ENCODE measurements at places on chromosomes 5 and 9.

DNA sequence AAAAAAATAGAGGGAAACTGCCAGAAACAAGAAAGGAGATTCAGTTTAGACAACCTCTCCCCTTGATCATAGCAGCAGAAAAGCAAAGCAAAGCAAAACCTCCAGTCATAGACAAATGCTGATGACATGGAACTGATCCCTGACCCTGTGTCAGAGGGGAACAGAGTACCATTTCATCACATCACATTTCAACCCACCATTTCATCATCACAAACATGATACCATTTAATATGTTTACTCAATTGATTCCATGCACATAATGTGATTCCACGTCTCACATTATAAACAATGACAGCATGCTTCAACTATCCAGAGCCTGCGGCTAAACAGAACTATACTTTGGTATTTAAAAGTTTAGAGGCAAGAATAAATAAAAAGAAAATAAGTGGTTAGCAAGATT is 28.7 kb upstream of the ACOT12 start:
- DNase-seq = no peak

DNA sequence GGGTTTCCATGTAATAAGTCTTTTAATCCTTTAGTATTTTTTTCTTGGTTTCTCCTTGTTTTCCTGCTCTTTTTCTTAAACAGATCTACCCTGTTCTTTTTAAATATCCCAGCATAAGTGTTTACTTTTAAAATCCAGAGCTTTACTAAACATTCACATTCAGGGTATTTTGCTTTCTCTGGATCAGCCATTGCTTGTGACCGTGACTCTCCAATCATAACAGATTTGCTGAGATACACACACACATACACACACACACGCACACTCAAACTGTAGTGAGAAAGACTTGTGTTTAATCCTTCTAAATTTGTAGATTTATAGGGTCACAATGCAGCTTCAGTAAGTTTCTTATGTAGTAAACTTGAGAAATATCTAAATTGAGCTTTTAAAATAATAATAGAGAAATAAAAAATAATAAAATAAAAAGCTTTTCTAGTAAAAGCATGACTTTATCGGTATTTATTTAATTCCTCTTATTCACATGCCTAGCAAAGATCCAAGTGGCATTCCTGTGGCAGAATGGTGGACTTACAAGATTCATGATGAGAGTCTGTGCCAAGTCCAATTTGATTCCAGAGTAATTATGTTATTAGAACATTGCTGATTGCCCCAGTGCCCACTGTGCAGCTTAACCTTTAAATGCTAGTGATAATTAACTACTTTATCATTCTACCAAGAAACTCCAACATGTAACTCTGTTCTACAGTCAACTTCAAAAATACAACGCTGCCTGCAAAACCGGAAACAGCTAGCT is 129.0 kb downstream of the TLE4 start:
- DNase-seq = no peak

DNA sequence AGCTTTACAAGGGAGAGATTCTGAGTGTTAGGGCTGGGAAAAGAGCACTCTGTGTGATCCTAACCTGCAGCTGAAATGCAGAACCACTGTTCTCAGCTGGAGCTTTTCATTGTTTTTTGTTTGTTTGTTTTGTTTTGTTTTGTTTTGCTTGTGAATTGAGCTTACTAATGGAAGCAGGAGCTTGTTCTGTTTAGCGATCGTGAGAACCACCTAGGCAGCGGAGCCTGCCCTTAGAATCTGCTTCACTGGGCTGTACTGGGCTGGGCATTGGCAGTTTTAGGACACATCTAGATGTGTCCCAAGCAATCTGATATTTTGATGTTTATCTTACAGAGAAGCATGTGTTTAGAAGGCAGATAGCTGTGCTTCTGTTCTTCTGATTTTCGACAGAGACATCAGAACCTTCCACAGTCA is 14.3 kb downstream of the SYK start:
- no peak for DNase-seq

DNA sequence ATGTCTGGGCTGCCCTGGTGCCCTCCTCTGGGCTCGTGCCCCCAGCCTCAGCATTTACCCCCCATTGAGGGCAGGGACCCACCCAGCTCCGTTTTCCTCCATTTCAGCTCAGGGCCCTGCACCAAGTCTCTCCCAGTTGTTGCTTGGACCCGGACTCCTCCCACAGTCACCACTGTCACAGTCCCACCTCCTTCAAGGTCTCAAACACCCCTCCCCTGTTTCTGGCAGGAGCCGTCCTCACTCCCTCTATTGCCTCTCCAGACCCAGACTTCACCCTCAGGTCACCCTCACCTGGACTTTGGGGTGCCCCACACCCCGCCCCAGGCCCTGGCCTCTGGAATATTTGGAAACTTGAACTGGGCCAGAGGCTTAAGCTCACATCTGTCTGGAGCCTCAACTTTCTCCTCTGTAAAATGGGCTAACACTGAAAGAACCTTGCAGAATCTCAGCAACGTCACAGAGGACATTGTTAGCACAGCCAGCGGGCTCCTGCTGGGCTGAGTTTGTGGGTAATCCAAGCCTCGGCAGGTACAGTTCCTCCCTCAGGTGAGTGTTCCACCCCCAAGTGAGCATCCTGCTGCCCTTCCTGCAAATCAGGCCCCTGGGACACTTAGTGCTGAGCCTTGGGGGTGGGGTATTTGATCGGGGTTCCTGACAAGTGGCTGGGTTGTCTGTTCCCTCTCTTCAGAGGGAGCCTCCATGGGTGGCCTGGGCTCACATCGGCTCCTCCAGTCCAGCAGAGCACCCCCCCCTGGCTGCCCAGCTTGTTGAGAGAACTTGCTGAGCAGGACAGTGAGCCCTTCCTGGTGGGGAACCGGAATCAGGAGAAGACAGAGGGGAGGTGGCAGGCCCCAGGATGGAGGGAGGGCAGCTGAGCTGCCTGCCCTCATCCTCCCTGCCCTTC is 130.1 kb downstream of the C9orf50 start:
- no peak for DNase-seq

DNA sequence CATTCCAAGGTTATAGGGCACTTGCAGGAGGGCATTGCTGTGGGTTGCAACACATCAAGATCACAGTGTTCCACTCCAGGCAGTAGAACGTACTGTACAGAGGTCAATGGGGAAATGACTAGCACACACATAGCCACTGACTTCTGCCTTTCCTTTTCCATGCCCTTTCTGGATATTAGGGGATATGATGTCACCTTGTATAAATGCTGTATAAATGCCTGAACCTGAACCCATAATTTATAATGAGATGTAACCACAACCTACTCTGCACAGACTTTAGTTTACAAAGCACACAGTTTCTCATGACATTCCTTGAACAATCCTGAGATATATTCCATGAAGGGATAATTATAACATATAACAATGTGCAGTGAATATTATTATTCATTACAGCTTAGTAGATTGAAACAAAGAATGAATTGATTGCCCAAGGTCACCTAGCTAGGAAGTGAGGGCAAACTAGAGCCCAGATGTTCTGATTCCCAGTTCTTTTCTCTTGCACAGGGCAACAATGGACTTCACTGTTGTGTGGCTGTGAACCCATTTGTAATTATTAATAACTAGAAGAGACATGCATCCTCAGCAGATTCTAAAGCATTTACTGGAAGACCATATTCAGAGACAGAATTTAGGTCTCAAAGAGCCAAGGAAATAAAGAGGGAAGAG is 5.6 kb upstream of the ABLIM3 start:
- no peak for DNase-seq

- no peak for DNase-seq
Observed at GRCh38 chr9:6833518-6834192, 75.9 kb downstream of the KDM4C start.

DNA sequence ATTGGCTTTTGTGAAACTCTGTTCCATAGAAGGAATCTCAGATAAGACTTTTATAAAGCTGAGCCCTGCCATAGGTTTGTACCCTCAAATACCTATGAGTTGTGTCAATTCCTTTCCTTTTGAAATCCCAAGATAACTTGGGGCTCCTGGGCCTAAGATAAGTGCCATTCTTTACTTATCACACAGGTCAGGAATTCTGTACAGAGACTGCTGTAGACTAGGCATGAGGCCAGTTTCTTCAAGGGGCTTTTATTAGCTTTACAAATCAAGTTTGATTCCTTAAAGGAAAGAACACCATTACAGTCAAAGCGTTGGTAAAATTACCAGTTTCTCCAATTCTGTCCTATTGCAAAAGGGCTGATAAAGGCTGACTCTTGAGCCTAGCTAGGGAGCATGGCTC is 39.2 kb downstream of the SHC3 start:
- no peak for DNase-seq

DNA sequence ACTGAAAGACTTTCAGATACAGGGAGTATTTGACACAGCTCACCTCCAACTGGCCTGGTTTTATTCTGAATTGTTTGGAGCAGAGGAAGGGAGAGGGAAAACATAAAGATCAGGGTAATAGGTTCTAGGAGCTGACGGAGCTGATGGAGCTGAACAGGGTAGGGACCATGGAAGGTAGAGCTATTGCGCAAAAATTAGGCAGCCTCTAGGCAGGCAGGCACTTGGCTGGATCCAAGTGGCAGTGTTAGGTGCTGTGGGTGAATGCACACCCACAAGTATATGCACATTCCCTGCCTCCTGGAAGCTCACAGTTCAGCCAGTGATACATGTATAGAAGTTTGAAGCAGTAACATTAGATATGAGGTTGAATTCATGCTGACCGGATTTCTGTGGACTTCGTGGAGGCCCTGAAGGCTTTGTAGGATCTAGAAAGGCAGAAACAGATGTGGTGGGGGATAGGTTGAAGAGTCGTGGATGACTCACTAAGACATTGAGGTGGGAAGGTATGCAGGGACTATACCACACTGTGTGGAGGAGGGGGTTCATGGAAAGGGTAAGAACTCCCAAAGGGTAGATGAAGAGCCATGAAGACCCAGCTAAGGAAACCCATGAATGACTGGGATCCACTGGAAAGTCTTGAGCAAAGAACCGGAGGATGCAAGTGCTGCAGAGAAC is 50.8 kb downstream of the WWC1 start:
- DNase-seq = no peak

GRCh38 chr5:59416026-59416425 is 477.5 kb downstream of the PDE4D start:
- no peak for DNase-seq

GRCh38 chr5:61919920-61920319 is 386.1 kb upstream of the KIF2A start:
- no peak for DNase-seq

- no peak for DNase-seq
Observed at GRCh38 chr5:177611446-177612214, 11.7 kb downstream of the B4GALT7 start.

DNA sequence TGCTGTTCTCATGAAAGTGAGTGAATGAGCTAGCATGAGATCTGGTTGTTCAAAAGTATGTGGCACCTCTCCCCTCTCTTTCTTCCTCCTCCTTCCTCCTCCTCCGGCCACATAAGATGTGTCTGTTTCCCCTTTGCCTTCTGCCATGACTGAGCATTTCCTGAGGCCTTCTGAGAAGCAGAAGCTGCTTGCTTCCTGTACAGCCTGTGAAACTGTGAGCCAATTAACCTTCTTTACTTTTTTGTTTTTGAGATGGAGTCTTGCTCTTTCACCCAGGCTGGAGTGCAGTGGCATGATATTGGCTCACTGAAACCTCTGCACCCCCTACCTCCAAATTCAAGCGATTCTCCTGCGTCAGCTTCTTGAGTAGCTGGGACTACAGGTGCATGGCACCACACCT is 6.1 kb downstream of the S100Z start:
- no peak for DNase-seq

DNA sequence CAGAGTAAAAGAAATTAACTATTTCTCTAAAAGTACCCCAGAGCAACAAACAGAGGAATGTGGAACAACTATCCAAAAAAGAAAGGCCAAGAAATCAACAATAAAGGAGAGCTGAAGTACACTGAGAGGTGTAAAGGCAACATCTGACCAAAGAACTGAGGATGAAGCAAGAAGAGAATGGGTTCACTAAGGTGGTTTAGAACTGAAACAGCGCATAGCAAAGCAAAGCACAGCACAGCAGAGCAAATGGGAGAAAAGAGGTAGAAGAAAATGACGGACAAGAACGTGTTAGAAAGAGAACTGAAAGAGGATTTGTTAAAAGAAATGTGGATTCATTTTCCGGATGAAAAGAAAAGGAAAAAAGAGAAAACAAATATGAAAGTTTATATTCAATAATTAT is 25.8 kb downstream of the RFX3 start:
- DNase-seq = no peak

Measured in NCI-H187 treated with DMSO at 0.1 percent for 48 hours (cell line).